ENCODE measurements at places on chromosomes 5 and 9. TPM values are rescaled to one million over a fixed set of nuclear protein-coding genes. Genes with fewer than 3 reads are reported as not detected.

ZNG1A gene
- total RNA-seq: 32.2 TPM

SLC25A48 gene
- total RNA-seq: not detected

CDHR2 gene
- total RNA-seq: 0.15 TPM

CD14 gene
- total RNA-seq: 54.9 TPM

RASEF gene
- 0.35 TPM for total RNA-seq

ANGPTL2 gene
- 52.5 TPM for total RNA-seq

PCA3 gene
- total RNA-seq: not detected

LECT2 gene
- not detected for total RNA-seq

TXNDC8 gene
- not detected for total RNA-seq

JAKMIP2 gene
- total RNA-seq: 0.77 TPM

ANKRD18B gene
- not detected for total RNA-seq

CCL28 gene
- total RNA-seq: 3.0 TPM

CANX gene
- 384 TPM for total RNA-seq

GRXCR2 gene
- total RNA-seq: not detected

CEL gene
- 0.62 TPM for total RNA-seq

NIPAL4 gene
- total RNA-seq: 1.2 TPM

PCDHGB4 gene
- 6.5 TPM for total RNA-seq
